ENCODE measurements at places on chromosomes 4 and X. TPM values are rescaled to one million over a fixed set of nuclear protein-coding genes. Genes with fewer than 3 reads are reported as not detected.

DNA sequence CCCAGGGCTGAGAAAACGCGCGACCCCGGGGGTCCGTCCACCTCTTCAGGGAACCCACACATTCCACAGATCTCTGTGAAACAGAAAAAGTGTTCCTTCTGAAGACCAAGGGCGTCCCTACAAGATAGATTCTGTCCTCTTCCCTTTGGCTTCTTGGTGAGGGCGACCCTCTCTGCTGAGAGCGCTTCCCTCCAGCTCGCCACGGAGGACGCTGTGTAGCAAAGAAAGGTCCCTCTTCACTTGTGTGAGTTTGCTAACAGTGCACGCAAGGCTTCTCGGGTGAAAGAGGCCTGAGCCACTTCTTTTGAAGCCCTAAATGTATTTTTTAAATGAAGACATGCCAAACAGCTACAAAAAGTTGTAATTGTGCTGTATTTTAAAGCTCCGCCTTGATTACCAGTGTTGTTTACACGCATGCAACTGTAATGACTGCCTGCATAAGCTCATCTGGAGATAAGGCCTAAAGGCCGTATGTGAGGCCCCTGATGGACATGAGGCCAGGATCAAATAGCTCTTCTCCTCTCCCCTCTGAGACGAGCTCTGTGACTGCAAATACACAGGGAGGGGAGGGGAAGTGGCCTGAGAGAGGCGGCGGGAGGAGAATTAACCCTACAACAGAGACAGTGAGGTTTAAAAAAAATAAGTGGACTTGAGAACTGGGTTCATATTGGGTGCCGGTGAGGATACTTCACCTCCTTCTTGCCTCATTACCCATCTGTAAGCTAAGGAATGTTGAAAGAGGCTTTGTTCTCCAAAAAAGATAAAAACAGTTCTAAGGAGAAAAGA, 95.5 kb downstream of the SOWAHB start:
- H3K4me3 ChIP-seq, result peak overlapping the region; percentile 62
- peaks cover 7% of the 10 kb centered on the region for H3K4me1 ChIP-seq
- H3K27ac ChIP-seq, result no peak overlapping the region

DNA sequence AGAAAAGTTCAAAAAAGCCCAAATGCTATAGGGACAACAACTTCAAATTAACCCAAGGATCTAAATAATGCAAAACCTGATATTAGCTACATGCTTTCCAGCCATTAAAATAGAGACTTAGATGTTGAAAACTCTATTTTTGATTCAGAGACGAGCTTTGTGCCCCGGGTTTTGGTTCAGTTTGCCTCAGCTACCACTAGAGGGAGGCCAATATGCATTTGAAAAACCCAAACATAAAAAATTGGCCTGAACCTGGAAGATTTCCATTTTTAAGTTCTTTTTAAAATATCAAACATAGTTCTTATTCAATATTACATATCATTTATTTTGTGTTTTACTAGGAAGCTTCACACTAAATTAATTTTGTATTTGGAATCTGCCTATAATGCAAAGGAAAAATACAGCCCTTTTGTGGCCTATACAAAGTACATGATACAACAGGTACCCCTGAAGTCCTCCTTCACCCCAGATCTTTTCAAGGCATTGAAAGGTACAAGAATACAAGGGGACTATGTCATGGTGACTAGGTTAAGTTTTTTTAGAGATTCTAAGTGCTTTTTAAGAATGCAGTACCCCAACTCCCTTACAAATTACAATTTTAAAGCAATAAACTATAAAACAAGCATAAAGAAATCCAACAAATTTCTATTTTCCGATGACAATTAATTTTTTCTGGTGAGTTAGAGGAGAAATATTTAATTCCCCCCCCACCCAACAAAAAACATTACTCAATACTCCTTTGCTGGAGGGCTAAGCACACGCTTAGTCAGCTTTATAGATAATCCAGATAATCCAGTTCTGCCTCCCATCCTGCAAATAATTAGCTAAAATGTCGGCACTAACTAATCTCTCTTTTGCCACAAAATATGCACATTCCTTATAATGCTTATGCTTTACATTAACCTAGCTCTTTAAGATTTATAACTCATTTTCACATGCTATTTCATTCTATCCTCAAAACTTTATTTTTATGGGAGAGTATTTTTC, 97.7 kb upstream of the PTPN13 start:
- H3K27ac ChIP-seq, result no peak overlapping the region
- no peak overlapping the region for H3K4me3 ChIP-seq
- H3K4me1 ChIP-seq, result no peaks in the 10 kb centered on the region
- no peaks in the 10 kb centered on the region for H3K36me3 ChIP-seq
- H3K27me3 ChIP-seq, result no peaks in the 10 kb centered on the region
- no peak for DNase-seq

DNA sequence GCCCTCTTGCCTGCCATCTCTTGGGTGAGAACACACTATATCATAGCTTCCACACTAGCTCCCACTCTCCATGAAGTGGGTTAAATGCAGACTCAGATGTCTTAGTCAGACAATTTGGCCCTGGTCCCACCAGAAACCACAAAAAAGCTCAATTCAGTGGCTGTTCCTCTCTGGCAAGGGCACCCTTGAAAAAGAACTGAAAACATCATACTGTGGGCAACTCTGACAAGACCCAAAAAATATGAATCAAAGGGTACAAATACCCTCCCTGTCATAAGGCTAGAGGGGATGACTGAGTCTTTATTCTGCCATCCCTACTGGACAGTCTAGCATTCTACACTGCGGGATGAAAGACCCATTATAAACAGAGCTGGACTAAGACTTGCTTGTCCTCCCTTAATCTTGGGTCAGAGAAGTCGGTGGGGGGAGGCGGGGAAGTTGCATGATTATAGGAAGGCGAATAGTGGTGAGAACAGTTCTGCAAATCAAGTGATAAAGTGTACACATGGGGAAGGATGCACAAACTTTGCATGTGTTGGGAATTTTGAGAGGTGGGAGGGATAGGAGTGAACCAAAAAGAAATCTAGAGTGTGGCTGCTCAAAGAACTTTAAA, 172.1 kb downstream of the OPHN1 start:
- no peak overlapping the region for H3K4me3 ChIP-seq
- no peaks in the 10 kb centered on the region for H3K4me1 ChIP-seq
- no peak for DNase-seq
- H3K27ac ChIP-seq, result no peak overlapping the region

GRCh38 chr4:183729069-183729406, 69.9 kb downstream of the TRAPPC11 start:
- no peak overlapping the region for H3K4me3 ChIP-seq
- no peaks in the 10 kb centered on the region for H3K4me1 ChIP-seq
- H3K27me3 ChIP-seq, result no peaks in the 10 kb centered on the region
- DNase-seq, result no peak
- H3K36me3 ChIP-seq, result no peaks in the 10 kb centered on the region

VEGFC gene
- 1.4 TPM for total RNA-seq

GRCh38 chr4:1373892-1374705, 27.1 kb downstream of the UVSSA start:
- no peak overlapping the region for H3K27ac ChIP-seq
- H3K27me3 ChIP-seq, result no peaks in the 10 kb centered on the region
- no peaks in the 10 kb centered on the region for H3K4me1 ChIP-seq
- no peak overlapping the region for H3K4me3 ChIP-seq
- H3K36me3 ChIP-seq, result no peaks in the 10 kb centered on the region

CXCL6 gene
- 8.0 TPM for total RNA-seq

Measured in H1 (cell line).